ENCODE measurements at places on chromosomes 4 and X.

GRCh38 chr4:97645071-97645821 lies 498.0 kb downstream of the STPG2 start:
- no peak for DNase-seq

- DNase-seq: no peak
Observed at GRCh38 chr4:37542706-37543105, 143.5 kb downstream of the RELL1 start.

DNA sequence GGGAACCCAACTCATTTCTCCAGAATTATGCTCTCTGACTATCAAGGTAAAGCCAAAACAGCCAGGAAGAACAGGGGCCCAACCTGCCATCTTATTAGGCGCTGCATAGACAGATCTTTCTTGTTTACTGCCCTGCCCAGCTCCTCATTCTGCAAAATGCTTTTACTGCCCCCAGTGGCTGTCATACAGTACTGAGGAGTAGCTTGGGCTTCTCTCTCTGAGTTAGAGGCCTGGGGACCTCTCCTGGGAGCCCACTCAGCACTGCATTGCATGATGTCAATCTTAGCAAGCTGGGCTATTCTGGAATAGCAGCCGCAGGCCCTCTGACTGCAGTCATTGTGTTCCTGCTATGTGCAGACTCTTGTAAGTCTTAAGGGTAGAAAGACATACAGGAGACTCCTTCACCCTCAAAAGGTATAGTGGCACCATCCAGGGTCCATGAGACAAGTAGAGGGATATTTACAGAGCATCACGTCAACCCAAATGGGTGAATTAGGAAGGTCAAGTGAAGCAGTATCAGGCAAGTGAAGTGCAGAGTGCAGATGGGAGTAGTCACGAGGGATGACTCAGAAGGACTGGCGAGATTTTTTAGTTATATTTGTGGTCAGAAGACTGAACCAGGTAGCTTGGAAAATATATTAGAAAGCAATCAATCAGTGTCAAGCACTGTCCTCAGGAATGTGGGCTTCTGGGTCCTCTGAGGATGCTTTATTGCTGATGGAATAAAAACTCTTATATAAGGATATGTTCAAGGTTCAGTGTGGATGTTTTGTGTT lies 294.1 kb upstream of the SFRP2 start:
- no peak for DNase-seq

DNA sequence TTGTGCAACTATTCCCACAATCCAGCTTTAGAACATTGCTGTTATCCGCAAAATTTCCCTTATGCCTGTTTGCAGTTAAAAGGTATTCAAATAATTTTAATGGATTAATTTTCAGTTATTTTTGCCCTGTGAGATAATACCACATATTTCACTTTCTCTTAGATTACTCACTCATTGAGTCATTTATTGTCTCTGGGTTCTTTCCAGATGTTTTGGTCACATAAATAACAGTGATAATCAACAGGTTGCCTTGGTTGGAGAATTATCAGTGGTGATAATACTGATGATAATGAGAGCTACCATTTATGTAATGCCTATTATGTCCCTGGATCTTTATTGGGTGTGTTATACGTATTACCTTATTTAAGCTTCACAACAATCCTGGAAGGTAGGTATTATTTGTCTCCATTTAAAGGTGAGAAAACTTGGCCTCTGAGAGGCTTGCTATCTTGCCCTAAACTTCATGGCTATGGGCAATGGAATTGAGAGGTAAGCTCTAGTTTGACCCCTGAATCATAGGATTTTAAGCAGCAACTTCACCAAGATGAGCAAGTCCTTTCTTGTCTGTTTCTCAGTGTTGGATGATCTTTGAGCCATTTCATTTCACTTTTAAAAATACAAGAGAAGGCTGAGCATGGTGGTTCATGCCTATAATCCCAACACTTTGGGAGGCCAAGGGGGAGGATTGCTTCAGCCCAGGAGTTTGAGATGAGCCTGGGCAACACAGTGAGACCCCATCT lies 87.4 kb downstream of the KIT start:
- no peak for DNase-seq

DNA sequence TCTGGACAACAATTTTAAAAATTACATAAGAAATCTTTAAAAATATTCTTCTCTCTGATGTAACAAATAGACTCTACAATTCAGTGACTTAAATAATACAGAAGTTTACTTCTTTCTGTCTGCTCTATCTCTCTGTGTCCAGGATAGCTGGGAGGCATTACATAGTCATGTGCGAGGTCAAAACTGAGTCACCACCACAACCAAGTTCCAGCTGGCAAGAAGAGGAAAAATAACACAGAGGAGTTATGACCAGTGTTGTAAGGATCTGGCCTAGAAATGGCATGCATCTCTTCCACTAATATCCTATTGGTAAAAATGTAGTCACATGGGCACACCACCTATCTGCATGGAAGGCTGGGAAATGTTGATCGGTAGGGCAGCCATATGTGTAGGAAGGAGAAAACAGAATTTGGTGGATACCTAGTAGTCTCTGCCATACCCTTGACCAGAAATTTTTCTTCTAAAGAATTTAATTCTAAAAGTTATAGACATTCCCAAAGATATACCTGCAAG lies 39.4 kb upstream of the WDFY3 start:
- no peak for DNase-seq

GRCh38 chr4:8201321-8201781 lies 2.3 kb downstream of the SH3TC1 start:
- peak; percentile 39 for DNase-seq

DNA sequence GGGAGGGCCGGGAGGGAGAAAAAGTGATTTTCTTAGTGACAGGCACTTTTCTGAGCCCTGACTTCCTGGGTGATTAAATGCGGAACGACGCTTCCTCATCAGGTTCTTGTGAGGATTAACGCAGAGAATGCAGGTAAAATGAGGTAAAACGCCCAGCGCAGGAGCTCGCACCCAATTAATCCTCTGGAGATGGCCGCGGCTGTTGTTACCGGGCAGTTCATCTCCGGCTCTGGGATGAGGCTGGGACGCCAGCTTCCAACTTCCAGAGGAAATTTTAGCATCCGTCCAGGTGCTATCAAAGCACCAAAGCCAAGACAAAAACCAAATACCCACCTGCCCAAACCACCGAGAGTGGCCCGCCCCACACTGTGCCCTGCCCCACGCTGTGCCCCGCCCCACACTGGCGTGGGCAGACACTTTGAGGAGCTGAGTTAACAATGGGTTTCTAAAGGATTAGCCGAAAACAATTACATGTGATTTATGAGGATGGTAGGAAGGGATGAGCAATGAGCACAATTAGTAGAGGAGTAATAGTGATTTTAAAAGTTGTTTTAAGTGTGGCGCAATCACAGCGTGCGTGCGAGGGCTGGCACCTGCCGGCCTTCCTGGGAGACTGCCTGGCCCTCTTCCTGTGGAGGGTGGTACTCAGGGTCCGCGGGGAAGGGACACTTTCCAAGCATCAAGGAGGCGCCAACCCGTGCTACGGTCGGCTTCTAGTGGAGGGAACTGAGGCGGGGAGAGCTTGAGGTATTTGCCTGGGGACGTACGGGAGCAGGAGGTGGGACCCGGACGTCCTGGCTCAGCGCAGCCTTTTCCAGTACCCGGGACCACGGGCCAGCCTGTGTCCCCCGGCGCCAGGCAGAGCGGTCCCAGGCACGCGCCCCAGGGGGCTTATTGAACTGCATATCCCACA lies 41.6 kb upstream of the ADRA2C start:
- DNase-seq: no peak

- no peak for DNase-seq
Observed at GRCh38 chrX:12798601-12799000, 7.4 kb downstream of the PRPS2 start.

DNA sequence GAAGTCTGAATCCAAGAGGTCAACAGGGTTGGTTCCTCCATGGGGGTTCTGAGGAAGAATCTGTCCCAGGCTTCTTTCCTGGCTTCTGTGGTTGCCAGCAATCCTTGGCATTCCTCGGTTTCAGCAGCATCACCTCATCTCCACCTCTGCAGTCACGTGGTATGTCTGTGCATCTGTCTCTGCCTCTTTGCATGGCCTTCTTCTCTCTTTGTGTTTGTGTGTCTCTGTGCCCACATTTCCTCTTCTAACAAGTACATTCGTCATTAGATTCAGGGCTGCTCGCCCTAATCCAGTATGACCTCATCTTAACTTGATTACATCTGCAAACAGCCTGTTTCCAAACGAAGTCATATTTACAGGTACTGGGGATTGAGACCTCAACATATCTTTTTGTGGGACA lies 114.0 kb downstream of the BCOR start:
- no peak for DNase-seq

DNA sequence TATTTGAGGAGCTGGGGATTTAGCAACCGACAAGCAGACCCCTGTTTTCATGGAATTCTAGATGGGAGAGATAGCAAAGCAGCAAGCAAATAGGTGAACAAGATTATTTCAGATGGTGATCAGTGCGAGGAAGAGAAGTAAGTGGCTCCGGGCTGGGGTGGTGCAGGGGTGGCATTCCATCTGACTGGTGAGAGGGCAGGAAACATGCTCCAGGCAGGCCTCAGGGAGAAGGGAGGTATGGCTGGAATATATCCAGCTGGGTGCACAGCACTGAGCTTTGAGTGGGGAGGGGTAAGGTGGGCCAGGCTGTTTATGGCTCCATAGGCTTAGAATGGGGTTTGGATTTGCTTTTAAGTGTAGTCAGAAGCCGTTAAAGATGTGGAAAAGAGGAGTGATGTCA lies 21.2 kb downstream of the PTTG2 start:
- no peak for DNase-seq

GRCh38 chr4:5689065-5689464 lies 19.3 kb downstream of the EVC2 start:
- DNase-seq: no peak

DNA sequence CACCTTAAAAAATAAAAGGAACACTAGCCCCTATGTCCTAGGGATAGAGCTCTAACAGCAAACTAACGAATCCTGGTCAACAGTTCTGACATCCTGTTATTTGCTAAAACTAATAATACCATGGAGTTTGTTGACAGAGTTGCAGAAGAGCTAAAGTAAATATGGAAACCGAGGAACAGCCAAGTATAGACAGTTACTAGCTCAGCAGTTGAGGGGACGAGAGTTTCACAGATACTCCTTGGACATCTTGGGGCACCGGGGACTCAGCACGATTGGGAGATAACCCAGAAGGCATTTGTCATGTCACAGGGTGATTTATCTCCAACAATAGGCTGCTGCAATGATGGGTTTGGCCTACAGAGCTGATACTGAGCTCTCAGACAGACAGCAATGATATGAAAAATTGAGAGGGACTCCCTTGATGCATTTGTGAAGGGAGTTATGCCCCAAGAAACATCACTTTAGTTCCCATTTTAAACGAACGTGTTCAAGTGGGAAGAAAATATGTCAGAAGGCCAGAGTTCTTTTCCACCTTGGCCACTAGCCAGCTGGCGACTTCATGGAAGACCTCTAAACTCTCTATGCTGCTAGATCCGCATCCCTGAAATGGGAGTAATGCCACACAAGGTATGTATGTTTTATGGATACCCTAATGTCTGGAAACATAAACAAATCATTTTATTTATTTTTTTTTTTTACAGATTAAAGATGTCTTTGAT lies 48.6 kb downstream of the TSC22D3 start:
- no peak for DNase-seq

DNA sequence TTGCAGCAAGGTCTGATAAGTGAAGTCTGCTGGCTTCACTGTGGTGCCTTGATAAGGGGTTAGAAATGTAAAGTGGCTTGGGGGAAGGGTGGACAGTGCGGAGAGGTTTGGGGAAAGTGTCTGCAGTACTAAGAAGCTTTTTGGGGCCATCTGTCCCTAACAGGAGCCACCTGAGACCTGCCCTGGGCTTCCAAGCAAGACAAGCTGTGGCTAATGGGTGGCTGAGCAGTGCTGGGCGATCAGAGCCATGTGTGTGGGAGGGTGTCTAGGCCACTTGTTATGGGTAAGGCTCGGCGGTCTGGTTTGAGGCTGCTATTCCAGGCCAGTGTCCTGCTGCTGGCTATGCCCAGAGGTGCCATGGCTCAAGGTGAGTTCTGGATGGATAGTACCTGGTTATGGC lies 185.4 kb upstream of the MTMR8 start:
- DNase-seq: no peak

- no peak for DNase-seq
Observed at GRCh38 chr4:163378661-163379060, 35.0 kb downstream of the NPY5R start.

- no peak for DNase-seq
Observed at GRCh38 chr4:126604268-126604867, 1028.4 kb upstream of the INTU start.

- DNase-seq: no peak
Observed at GRCh38 chr4:85968945-85969819, 390.7 kb downstream of the MAPK10 start.

GRCh38 chr4:95728145-95728544 lies 111.7 kb upstream of the PDHA2 start:
- no peak for DNase-seq

DNA sequence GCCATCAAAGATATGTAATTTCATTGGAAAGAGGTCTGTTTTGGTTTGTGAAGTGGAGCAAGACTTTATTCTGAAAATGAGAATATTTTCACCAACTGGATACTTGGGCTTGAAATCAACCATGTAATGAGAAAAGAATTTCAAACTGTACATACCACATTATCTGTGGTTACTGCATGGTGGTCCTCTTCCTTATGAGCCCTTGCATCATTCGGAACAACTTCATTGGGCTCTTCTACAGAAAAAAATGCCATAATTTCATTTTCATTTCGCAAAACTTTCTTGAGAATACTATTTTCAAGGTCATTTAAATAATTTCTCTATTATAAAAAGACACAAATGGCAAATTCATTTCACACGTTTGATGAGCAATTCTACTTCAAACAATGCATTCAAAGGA lies 148.6 kb upstream of the RPS6KA6 start:
- DNase-seq: no peak
